ENCODE measurements at places on chromosomes 7 and 10. TPM values are rescaled to one million over a fixed set of nuclear protein-coding genes. Genes with fewer than 3 reads are reported as not detected.

GRCh38 chr7:131879424-131879823 is 323.0 kb upstream of the PODXL start:
- DNase-seq: no peak

Gene ABCC2
- 2.0 TPM for total RNA-seq

DNA sequence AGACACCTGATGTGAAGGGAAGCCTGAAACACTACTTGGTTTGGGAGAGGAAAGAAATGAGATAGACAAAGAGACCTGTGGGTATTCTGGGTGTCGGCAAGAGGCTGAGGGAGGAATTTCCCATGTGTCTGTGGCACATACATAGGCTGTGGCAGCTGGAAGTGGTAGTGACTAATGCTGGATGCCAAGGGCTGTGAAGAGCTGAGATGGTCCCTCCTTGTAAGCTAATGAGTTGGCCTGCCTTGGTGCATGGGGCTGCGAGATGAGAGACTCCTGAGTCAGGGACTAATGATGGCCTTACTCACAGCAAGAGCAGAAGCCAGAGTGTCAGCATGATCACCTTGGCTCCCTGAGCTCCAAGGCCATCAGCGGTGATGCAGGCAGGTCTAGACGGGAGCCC is 119.0 kb upstream of the EEPD1 start:
- no peak for DNase-seq

DNA sequence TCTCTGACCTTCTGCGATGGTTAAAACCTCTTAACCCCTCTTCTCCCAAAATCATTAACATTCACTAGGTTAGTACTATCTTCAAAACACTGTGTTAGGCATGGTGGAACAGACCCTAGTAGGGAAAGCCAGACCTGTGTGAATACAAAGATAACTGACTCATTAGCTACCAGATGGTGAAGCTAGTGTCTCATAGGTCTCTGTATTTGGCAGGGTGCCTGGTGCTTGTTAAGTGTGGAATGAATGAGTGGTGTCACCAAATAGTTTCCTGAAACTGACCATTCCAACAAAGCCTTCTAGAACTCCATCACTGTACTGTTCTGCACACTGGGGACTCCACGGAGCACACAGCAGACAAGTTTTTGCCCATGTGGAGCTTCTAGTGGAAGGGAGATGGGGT is 27.7 kb upstream of the TM9SF3 start:
- DNase-seq: no peak

Gene RNF148
- total RNA-seq: 1.3 TPM

Gene CYP2C19
- total RNA-seq: 0.32 TPM

Gene TBL2
- total RNA-seq: 31.0 TPM

Gene LIPK
- total RNA-seq: 0.66 TPM

Gene CDC14C
- total RNA-seq: not detected

DNA sequence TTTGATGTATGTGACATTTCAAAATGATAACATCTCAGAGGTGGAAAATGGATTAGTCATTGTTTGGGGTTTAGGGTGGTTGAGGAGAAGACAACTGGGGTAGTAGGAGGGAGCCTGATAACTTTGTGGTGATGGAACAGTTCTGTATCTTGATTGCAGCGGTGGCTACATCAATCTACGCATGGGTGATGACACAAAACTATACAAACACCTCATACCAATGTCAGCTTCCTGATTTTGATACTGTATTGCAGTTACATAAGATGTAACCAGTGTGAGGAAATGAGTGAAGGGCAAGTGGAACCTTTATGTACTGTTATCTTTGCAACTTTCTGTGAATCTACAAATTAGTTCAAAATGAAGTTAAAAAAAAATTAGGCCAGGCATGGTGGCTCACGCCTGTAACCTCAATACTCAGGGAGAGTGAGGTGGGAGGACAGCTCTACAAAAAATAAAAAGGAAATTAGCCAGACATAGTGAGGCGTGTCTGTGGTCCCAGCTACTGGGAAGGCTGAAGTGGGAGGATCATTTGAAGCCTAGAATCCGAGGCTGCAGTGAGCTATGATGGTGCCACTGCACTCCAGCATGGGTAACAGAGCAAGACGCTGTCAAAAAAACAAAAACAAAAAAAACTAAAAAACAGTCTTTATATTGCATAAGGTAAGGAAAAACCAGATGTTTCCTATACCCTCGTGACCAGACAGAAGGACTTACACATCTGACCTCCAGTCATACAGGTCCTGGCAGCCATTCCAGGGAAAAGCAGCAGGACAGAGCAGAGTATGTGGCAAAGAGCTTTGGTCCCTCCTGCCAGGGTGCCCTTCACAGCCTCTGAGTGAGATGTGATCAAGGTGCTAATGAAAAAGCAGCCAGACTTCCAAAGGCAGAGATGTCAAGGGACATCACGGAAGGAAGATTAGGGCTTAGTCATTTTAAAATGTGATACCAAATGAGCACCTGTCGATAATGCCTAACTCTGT is 50.8 kb downstream of the CYTH3 start:
- DNase-seq: no peak

Measured in breast epithelium (tissue), 4 donors.